ENCODE measurements at places on chromosomes 12 and 14.

DNA sequence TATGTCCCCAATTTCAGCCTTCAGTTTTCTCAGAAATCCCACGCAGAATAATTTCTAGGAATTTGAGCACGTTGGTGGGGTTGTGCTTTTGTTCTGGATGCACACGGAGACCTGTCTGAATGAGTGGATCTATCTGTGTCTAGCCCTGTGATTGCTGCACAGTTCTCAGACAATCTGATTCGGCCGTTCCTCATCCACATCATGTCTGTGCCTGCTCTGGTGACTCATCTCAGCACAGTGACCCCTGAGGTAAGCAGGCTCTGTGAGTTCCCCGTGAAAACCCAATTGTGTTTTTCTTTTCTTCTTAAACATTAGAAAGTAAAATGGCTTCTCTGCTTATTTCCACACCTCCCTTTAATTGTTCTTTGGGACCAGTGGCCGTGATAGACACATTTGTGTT lies 20.2 kb downstream of the UBE3B start:
- DNase-seq: no peak

GRCh38 chr14:89531661-89532335 lies 114.8 kb upstream of the FOXN3 start:
- peak; percentile 27 for DNase-seq

DNA sequence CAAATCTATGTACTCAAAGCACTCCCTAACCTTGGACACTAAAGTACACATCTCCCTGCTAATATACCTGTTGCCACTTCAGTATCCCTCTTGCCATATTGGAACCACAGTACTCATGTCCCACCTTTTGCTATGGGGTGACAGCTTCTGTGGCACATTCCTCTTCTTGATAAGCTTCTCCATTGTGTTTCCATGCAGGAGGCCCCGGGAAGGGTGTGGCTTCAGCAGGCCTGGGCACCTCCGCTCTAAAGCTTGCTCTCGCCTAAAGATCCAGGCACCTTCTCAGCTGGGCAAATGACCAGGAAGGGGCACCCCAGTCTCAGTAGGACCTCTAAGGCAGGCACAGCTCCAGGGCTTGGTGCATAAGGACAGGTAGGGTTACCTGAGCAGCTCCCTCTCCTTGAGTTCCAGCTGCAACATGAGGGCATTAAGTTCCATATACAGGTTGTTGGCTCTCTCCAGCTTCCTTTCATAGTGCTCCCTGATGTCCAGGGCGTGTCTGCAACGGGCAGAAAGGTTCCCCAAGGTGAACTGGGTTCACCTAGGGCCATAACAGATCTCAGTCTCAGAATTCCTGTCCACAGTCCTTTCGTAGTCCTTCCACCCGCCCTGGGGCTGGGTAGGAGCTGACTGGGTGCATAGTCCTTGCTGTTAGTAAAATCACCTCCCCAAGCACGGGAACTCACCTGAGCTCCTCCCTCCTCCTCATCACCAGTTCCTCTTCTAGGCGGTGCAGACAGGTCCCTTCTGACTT lies 15.9 kb downstream of the MAP3K12 start:
- no peak for DNase-seq

DNA sequence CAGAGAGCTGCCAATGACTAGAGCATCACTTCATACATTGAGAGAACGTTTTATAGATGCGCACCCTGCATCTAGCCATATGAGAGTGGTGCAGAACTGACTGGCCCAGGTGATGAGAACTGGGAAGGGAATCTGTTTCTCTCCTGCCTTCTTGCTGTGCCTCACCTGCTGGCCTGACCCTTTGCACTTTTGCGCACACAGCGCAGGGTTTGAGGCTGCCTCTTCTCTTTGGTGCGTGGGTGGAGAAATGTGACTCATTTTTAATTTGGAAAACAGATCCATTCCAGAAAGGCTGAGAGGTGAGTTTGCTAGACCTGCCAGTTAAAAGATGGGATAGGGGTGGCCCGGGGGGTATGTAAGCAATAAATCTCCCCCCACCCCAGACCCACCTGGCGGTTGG lies 453 bp upstream of the ESRRB start:
- no peak for DNase-seq

DNA sequence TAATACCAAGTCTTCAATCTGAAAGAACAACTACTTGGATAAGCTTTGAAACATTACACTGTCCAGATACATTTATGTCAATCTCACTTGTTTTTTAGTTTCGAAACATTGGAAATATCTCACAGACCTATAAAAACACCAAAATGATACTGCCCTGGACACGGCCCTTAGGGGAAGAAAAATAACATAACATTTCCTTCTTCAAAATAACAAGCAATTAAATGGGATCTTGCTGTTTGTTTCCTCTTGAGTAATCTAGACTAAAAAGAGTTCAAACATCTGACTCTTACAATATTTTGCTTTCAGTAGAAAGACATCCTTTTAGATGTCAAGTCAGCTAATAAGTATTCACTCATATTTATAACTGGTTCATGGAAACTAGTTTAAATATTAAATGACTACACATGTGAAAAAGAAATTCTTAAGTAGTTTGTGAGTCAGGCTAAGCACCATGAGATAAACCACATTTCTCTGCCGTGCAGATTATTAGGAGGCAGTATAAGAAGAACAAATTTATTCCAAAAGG lies 87.5 kb downstream of the EPS8 start:
- no peak for DNase-seq

DNA sequence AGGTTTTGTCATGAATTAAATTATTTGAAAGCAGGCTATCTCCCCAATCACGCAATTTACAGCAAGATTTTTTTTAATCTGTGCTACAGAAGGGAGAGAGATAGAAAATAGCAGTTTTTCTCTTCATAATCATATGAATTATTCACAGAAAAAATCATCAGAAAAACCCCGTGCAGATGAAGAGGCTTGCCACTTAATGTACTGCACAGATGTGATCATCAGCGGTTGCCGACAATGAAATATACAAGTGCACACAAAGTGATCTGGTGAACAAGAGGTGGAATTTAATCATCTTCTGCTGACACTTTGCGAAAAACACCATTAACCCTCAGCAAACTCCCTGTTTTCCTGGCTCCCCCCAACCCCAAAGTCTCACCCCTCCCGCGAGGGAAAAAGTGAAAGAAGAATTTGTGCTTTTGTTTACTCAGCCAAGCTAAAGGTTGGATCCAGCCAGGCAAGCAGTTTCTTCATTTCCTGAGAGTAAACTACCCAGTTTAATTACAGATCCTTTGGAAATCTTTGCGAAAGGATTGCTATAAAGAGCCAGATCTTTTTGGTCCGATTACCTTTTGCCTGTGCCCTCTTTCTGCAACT lies 3.1 kb upstream of the LMO3 start:
- DNase-seq: no peak

GRCh38 chr14:73472185-73473114 lies 14.1 kb upstream of the NUMB start:
- DNase-seq: peak; percentile 16

- DNase-seq: no peak
These were observed 14.4 kb downstream of the PLEK2 start for GRCh38 chr14:67397536-67397935.

- DNase-seq: no peak
These were observed 95.9 kb upstream of the PPP2R5C start for GRCh38 chr14:101665478-101666078.

DNA sequence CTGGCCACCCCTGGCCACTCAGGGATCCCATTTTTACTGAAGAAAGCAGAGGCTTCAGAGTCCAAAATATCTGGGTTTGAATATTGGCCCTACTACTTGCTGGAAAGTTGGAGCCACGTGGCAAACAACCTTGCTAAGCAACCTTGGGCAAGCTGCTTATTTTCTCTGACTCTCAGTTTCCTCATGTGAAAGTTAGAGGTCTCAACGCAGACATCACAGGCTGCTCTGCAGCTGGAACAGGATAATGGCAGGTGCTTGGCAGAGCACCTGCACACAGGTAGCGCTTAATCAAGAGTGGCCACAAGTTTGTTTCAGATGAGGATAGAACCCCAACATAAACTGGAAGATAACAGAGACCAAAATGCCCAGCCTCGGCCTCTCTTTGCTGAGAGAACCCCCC lies 28.1 kb upstream of the CCND2 start:
- DNase-seq: no peak

GRCh38 chr12:122304924-122305323 lies 38.6 kb upstream of the VPS33A start:
- DNase-seq: no peak

DNA sequence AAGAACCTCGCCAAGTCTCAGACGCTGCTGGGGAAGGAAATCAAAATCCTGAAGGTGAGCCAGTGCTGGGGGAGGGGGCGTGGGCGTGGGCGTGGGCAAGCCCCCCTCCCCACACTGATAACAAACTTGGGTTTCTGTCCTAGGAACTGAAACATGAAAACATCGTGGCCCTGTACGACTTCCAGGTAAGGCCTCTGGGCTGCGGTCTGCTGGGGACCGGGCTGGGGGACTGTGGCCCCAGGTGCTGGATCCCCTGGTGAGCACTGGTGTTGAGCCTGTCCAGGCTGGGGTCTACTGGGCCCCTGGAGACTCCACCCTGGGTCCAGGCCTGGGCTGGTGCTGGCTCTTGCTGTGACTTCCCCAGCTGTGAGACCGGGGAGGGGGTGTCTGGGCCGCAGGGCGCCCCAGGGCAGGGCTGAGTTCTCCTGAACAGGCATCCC lies 1.2 kb downstream of the ULK1 start:
- no peak for DNase-seq

- DNase-seq: no peak
These were observed 120.7 kb downstream of the HECTD4 start for GRCh38 chr12:112261559-112261958.

- DNase-seq: no peak
These were observed 24.3 kb upstream of the EMP1 start for GRCh38 chr12:13171921-13172859.

GRCh38 chr12:20421421-20421820 lies 53.1 kb downstream of the PDE3A start:
- no peak for DNase-seq

- DNase-seq: no peak
These were observed 364.7 kb downstream of the BCAT1 start for GRCh38 chr12:24584032-24584675.
